ENCODE measurements at places on chromosomes 6 and 20. TPM values are rescaled to one million over a fixed set of nuclear protein-coding genes. Genes with fewer than 3 reads are reported as not detected.

GRCh38 chr6:4559281-4559875, 216.8 kb upstream of the CDYL start:
- DNase-seq: no peak

- DNase-seq: no peak
Observed at GRCh38 chr6:76790881-76791280, 672.4 kb downstream of the HTR1B start.

DNA sequence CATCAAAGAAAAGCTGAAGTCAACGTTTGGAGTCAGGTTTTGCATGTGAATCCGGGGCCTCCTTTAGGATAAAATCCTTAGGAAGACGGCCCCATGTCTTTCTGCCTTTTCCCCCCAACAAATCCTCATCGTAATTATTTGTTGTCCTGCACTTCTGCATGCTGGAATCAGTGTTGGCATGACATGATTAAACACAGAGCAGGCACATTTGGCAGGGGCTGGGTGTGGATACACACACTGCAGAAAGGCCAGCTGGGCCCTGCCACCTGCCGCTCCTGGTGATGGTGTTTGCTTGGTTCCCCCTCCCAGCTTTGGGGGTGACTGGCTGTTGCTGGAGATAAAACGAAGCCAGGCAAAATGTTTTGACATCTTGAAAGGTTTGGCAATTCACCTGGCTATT, 46.3 kb upstream of the FOXA2 start:
- DNase-seq: no peak

DNA sequence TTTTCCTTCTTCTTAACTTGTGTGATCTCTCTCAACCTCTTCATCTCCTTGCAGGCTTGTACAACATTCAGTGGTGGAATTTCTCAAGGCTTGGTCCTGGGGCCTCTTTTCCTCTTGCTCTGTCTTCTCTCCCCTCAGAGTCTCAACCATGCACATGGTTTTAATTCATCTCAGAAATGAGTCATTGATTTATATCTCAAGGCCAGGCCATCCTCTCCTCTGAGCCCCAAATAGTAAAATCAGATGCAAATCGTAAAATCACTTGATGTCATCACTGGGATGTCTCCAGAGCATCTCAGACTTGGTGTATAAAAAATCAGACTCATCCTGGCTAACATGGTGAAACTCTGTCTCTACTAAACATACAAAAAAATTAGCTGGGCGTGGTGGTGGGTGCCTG, 85.0 kb downstream of the FNDC1 start:
- DNase-seq: no peak

- DNase-seq: no peak
Observed at GRCh38 chr6:159311618-159312017, 142.4 kb downstream of the FNDC1 start.

DNA sequence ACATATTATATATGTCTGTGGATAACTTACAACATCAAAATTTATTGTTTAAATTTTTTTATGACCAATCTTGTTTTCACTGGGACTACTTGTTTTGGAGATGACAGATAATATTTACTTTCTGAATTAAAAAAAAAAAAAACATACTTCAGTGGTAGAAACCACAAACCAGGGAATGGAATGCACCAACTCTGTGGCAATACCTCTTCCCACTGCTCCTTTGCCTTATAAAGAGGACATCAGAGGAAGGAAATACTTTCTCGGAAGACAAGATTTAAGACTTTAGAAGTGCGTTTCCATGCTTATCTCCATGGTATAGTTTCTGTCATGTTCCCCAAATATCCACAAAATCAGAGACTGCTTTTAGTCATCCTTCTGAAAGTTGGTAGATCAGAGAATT, 1241.1 kb upstream of the EYS start:
- DNase-seq: no peak

- no peak for DNase-seq
Observed at GRCh38 chr6:85824329-85824728, 181.6 kb upstream of the SYNCRIP start.

DNA sequence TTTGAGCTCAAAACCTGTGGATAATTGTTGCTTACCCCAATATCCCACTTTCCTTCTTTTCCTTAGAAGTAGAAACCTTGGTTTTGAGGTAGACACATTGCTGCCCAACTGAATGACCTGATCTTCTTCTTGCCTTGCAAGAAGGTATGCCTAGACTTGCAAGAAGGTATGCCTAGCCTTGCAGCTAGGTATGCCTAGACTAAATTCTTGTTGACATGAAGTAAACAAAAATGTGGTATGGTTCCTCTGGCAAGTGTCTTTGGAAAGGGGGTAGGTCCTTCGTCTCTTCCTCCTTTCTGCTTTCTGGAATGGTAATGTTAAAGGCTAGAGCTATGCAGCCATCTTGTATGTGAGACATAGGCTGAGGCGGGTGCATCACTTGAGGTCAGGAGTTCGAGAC, 129.2 kb downstream of the GMPR start:
- DNase-seq: no peak

GRCh38 chr6:27161946-27162603, 85.4 kb upstream of the PRSS16 start:
- DNase-seq: no peak

DNA sequence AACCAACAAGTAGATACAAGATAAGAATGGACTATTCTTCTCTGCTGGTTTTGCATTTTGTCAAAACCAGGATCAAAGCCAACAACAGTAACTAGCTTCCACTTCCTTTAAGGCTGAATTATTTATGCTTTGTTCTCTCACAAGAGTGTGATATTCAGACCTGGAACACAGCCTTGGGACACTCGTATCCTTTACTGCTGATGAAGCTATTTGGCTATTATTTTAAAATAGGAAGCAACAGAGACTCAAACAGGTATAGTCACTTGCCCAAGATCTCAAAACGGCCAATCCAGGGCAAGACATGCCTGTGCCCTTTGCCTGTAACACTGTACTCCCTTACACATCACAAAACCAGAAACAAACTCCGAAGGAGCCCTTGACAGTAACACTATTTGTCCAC, 19.9 kb downstream of the SPTLC3 start:
- no peak for DNase-seq

GRCh38 chr6:117034971-117035370, 157.9 kb downstream of the RFX6 start:
- no peak for DNase-seq

DNA sequence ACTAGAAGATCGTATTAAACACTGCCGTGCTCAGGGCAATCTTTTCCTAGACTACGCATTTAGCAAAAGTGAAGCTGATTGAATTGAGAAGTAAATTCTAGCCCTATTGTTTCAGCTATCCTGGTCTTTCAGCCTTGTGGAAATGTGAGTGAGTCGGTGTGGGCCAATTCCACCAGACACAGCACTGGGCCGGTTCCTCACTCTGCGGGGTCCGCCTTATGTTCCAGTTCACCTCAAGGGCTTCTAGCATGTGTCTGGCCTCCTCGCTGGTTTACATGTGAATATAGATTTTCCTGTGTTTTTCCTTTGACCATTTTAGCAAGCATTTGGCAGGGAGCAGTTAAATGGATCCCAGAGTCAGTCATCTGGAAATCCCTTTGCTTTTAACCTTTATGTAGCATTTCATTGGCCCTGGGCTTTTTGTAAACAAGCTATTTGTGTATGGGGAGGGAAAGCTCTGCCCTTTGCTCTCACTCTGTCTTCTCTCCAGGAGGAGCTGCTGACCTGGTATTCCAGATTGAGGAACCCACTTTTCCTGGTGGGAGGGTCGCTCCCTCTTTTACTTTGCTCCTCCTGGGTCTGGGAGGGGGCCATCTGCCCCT, 12.4 kb upstream of the GTSF1L start:
- DNase-seq: no peak

GRCh38 chr20:56504373-56505005, 20.1 kb upstream of the FAM209A start:
- no peak for DNase-seq

- DNase-seq: no peak
Observed at GRCh38 chr6:17361013-17361412, 32.4 kb upstream of the CAP2 start.

GRCh38 chr6:116667623-116668022, 943 bp downstream of the ZUP1 start:
- no peak for DNase-seq

DNA sequence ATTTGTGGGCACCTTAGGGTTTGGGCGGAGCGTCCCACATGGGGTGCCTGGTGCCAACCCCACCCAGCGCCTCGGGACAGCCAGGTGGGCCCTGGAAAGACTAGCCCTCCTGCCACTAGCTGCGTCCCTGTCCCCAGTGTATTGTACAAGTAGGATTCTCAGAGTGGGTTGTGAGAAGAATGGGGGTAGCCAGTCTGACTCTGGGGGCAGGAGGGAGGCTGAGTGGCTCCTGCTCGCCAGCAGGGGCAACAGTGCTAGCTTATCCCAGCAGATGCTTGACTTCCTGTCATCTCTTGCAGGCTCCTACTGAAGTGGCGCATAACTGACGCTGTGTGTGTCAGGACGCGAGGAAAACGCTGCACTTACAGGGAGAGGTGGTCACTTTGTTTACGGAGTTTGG, 9.3 kb downstream of the PSMA7 start:
- DNase-seq: no peak

GRCh38 chr20:31835977-31836852, 9.2 kb downstream of the FOXS1 start:
- no peak for DNase-seq

DNA sequence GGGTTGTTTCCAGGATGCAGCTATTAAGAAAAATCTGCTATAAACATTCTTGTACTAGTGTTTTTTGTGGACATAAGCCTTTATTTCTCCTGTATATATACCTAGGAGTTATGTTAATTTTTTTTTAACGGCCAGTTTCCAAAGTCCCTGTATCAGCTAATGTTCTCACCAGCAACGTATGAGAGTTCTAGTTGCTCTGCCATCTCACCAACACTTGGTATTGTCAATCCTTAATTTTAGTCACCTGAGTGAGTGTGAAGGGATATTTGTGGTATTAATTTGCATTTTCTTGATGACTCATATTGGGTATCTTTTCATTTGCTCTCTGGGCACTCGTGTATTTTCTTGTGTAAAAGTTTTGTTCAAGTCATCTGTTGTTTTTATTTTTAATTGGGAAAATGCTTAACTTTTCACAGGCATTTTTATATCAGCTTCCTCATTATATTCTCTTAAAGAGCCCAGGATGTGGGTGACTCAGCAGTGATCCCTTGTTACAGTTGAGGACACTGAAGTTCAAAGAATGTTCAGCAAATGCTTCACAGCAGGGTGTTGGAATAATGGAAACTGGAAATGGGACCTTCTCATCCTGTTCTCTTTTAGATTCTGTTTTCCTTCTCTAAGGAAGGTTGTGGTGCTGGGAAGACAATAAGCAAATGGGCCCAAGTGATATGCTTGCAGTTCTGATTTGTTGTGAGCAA, 211.7 kb upstream of the PRND start:
- no peak for DNase-seq

DNA sequence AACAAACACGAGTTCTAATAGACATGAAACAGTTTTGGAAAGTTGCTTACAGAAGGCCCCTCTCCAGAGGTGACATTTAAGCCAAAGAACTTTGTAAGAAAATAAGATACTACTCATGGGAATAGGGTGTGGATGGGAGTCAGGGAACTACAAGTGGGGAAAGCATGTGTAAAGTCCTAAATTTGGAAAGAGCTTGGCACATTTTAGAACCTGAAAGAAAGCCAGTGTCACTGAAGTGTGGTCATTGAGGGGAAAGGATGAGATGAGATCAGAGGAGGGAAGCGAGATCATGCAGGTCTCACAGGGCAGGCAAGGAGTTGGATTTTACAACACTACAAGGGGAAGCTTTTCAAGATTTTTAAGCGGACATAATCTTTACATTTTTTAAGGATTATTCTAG, 38.0 kb downstream of the VGLL2 start:
- DNase-seq: no peak

DNA sequence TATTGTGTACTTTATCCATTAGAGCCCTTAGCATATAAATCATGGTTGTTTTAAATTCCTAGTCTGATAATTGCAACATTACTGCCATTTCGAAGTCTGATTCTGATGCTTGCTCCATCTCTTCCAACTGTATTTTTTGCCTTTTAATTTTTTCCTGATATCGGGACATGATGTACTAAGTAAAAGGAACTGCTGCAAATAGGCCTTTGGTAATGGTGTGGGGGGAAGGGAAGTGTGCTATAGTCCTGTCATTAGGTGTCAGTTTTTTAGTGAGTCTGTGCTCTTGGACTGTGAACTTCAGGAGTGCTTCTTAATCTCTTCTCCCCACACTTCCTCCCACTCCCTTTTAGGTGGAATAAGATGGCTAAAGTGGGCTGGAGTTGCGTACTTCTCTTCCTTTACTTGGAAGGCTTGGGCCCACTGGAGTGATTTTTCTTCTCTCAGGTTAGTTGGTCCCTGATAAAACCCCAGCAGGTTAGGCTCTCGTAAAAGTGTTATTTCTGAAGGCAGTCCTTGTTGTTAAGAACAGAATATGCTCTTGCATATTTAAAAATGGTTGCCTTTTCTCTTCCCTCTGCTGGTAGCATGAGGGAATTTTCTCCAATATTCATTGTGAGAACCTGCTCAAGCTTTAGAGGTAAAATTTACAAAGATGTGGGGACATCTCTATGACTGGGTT, 18.1 kb downstream of the STXBP5 start:
- no peak for DNase-seq

DNA sequence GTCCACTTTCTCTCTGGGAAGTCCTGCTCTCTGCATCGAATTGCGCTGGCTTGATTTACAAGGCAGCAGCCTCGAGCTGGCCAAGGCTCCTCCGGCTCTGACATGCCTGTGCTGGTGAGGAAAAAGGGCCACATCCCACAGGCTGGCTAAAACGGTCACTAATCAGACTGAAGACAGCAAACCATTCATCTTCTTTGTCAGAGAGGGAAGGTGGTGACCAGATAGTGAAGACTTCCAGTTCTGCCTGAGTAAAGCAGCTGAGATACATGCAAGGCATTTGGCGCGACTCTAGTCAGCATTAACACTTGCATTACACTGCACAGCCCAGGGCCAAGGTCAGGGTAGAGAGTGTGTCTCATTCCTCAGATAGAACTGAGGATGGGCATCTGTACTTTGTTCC, 203.2 kb upstream of the MAP3K7 start:
- no peak for DNase-seq

SMOC2 gene
- 44.6 TPM for polyA plus RNA-seq

KCNB1 gene
- 0.63 TPM for polyA plus RNA-seq

ID4 gene
- polyA plus RNA-seq: 185 TPM

IMPG1 gene
- polyA plus RNA-seq: 2.3 TPM

CST4 gene
- polyA plus RNA-seq: not detected

MTCH1 gene
- polyA plus RNA-seq: 139 TPM

MTO1 gene
- 32.2 TPM for polyA plus RNA-seq

GRIK2 gene
- 18.0 TPM for polyA plus RNA-seq

TAPBP gene
- 37.9 TPM for polyA plus RNA-seq

Measured in left renal pelvis (tissue), 4 donors.